ENCODE measurements at places on chromosomes 4 and X.

DNA sequence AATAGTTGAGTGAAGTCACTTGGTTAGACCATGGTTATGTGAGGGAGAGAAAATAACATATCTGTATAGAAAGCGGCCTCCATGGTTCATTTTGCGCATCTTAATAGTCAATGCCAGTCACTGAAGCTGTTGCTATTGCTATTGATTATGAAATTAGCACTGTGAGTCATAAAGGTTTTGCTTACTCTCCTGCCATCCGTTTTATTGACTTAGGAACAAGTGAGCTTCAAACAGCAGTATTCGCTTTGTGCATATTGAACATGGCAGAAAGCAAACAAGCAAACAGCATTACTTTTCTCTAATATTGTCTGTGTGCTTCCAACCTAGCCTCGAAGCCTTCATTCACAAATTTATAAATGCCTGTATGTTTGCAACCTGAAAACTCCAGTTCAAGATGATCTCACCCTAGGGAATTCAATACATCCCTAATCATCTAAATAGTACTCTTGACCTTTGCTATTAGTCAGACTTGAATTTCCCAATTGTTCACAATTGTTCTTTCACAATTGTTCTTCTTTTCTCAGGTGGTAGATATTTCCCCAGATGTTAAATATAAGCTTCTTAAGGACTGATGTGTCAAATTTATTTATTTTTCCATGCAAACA lies 55.9 kb upstream of the GABRA2 start:
- no peaks in the 10 kb centered on the region for H3K4me1 ChIP-seq
- DNase-seq = no peak
- no peak overlapping the region for H3K27ac ChIP-seq
- no peaks in the 10 kb centered on the region for H3K36me3 ChIP-seq

DNA sequence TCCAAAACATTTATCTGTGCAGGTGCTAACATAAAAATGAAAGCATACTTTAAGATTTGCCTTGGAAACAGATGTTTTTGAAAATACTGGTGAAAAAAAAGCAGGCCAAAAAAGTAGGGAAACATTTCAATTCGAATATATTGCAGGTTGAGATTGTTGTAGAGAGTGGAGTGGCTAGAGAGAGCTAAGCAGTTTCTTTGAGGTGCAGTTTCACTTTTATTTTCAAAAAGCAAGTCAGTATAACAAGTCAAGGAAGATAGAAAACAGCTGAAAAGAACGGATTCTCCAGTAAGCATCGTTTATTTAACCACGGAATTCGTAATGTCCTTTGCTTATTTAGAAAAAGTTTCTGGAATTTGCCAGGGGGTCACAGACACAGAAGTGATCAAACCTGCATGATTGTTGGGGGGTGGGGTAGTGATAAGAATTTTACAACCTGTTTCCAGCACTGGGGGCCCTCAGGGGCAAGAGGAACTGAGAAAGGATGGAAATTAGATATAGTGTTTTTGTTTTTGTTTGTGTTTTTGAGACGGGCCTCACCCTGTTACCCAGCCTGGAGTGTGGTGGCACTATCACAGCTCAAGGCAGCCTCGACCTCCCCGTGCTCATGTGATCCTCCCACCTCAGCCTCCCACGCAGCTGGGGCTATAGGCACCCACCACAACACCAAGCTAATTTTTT lies 175.0 kb downstream of the TENM3 start:
- H3K4me3 ChIP-seq = no peak overlapping the region
- H3K27me3 ChIP-seq = no peaks in the 10 kb centered on the region
- no peak overlapping the region for H3K27ac ChIP-seq

GRCh38 chr4:55661398-55662056 lies 25.4 kb upstream of the NMU start:
- H3K27ac ChIP-seq = no peak overlapping the region
- no peaks in the 10 kb centered on the region for H3K27me3 ChIP-seq
- H3K4me1 ChIP-seq = no peaks in the 10 kb centered on the region
- no peak for DNase-seq
- no peaks in the 10 kb centered on the region for H3K36me3 ChIP-seq

DNA sequence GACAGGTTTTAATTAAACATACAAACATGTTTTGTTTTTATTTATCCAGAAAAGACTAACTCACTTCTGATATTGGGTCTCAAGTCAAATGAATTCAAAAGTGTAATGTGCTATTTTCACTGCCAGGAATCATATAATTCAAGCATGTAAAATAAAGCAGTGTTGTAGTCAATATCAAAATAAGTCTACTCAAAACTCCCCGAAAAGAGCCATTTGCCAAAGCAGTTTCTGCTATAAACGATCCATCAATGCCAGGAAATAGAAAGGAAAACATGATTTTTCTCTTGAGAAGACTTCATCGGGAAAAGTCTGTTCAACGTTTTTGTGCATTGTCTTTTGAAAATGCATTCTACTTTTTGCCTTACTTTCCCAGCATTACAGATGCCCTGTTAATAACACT lies 633.3 kb downstream of the FAT4 start:
- H3K27me3 ChIP-seq = no peaks in the 10 kb centered on the region
- no peaks in the 10 kb centered on the region for H3K4me1 ChIP-seq
- DNase-seq = no peak
- H3K27ac ChIP-seq = no peak overlapping the region
- H3K4me3 ChIP-seq = no peak overlapping the region

DNA sequence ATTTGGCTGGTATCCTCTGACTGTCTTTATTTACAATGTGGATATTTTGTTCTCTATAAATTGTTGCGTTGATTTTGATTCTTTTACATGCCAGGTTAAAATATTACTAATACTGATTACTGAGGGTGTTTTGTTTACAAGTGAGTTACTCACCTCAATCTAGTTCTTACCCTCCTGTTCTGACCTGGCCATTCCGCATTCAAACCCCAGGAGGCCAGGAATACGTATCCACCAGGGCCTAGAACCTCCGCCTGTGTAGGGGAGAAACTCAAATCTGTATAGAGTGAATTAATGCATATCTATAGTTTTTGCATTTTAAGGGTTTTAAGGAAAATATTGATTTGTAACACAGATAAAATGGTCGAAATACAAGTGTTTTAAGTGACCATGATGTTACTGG lies 2.6 kb upstream of the ZFP42 start:
- no peak overlapping the region for H3K27ac ChIP-seq
- no peaks in the 10 kb centered on the region for H3K36me3 ChIP-seq
- H3K4me1 ChIP-seq = no peaks in the 10 kb centered on the region

- no peak for DNase-seq
- H3K27me3 ChIP-seq = no peaks in the 10 kb centered on the region
- H3K4me1 ChIP-seq = no peaks in the 10 kb centered on the region
- no peak overlapping the region for H3K4me3 ChIP-seq
Measured at GRCh38 chr4:42302348-42302747, 94.9 kb upstream of the SHISA3 start.

DNA sequence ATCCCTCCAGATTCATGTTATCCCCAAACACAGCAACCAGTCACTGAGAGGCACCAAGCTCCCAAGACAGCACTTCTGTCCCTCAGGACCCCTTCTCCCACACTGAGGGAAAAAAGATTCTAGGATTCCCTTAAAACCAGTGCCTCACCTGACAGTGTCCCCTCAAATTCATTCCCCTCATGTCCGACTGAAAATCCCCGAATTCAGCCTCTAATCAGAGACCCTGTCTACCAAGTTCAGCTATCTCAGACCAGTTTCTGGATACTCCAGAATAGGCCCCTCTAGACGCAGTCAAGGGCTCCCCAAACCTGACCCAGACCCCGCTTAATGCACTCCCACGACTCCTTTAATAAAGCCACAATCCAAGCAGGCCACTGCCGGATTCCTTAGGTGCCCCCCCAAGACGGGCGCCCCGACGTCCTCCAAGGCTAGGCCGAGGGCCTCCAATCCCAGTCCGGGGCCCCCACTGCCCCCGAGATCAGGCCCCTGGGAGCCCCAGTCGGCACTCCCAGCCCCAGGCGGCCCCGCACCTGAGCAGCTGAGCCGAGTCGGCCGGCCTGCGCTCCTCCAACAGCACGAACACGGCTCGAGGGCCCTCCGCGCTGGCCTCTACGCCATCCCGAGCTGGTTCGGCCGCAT lies 457 bp downstream of the TFE3 start:
- H3K27me3 ChIP-seq = no peaks in the 10 kb centered on the region
- H3K36me3 ChIP-seq = peaks cover 23% of the 10 kb centered on the region
- H3K27ac ChIP-seq = peak overlapping the region; percentile 96
- no peak for DNase-seq
- peaks cover 5% of the 10 kb centered on the region for H3K4me1 ChIP-seq

- no peak overlapping the region for H3K27ac ChIP-seq
- no peaks in the 10 kb centered on the region for H3K27me3 ChIP-seq
- DNase-seq = no peak
- H3K4me3 ChIP-seq = no peak overlapping the region
Measured at GRCh38 chr4:6341696-6342095, 72.0 kb downstream of the WFS1 start.
